ENCODE measurements at places on chromosomes 4 and X.

DNA sequence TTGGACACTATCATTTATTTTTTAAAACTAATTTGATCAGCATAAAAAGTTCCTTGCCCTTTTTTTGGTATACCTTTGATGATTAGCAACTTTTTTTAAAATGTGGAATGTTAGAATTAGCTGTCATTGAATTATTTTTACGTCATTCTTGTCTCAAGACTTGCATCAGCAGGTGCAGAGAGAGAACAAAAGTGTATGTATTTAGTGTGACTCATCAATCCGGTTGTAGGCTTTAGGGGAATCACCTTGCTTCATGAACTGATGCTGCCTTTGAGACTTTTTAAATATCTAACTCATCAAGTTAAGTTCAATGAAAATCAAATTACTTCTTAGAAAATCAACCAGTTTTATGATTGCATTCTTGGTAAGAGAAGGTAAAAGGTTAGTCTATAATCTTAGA lies 125.1 kb downstream of the ARX start:
- no peak for DNase-seq

DNA sequence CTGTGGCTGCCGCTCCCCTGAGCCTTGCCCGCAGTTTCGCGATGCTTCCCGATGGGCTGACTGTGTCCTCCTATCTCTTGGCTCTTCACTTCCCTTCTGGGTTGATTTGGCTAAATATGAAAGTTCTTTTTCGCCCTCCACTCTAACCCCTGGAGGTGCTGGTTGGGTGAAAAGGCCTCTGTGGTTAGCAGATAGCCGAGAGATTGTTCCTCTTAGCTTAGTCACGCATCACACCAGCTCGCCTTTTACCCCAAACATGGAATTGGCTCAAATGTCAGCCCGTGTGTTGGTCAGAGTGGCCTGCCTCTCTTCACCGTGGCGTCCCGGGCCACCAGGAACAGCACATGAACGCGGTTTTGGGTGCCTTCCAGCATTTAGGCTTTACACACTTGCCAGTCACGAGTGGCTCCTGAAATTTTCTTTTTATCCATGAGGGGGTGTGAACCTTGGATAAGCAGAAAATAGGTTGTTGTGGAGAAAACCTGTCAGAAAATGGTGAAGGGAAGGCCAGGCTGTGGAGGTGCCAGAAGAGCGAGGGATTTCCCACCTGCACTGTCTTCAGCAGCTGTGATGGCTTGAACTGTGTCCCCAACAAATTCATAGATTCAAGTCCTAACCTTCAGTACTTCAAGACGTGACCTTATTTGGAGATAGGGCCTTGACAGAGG lies 8.9 kb downstream of the CLCN4 start:
- DNase-seq: no peak

GRCh38 chr4:150588316-150588715 lies 6.4 kb downstream of the MAB21L2 start:
- DNase-seq: no peak

- no peak for DNase-seq
These were observed 63.7 kb downstream of the SEC24D start for GRCh38 chr4:118772081-118772766.

- no peak for DNase-seq
These were observed 348.5 kb downstream of the OPHN1 start for GRCh38 chrX:68084765-68085164.

- no peak for DNase-seq
These were observed 551 bp downstream of the NPNT start for GRCh38 chr4:105895583-105896460.

GRCh38 chr4:147461161-147461560 lies 19.7 kb upstream of the EDNRA start:
- DNase-seq: no peak

- no peak for DNase-seq
These were observed 126.2 kb upstream of the ZDHHC15 start for GRCh38 chrX:75648803-75649588.

- DNase-seq: no peak
These were observed 538.2 kb downstream of the INPP4B start for GRCh38 chr4:142307857-142308256.

GRCh38 chr4:16199093-16199492 lies 27.2 kb downstream of the TAPT1 start:
- no peak for DNase-seq

DNA sequence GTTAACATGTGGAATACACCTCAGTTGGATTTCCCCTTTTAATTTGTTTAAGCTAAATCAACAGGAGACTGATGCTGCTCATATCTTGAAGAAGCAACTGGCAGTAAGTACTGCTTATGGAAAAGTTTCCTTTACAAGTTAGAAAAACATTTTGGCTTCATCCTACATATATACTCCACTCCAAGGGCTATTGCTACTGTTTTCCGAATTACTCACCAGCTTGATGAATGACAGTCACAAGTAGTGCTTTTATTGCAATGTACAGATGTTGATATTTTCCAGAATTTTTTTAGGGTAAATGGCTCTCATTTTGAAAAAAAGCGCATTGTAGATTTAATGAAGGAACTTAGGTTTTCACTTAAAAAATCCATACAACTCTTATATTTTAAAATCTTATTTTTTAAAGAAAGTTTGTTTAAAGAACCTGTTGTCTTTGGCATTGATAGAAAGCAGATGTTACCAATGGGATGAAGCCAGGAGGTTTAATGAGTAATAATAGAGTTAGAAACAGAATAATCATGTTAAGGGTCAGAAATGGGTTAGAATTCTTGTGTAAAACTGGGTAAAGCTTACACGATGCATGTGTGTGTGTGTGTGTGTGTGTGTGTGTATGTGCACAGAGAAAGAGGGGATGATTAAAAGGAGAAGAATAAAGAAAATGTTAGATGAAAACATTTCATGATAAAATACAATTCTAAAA lies 272.9 kb downstream of the CFAP299 start:
- no peak for DNase-seq

DNA sequence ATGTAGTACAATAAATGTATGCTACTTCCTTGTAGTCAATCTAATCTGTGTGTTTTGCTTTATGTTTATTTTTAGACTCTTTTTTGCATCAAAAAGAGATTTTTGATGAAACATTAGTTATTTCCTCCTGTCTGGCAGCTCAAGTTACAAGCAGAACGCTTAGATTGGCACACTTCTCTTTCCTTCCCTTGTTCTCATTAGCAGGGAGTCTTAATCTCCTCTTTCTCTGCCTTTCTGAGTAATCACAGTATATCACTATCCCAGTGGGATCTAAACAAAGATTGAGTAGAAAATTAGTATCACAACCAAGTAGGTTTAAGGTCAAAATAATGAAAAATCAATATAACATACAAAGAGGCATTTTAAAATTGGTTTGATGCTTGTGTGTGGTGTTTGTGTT lies 1192.6 kb downstream of the C4orf33 start:
- no peak for DNase-seq

DNA sequence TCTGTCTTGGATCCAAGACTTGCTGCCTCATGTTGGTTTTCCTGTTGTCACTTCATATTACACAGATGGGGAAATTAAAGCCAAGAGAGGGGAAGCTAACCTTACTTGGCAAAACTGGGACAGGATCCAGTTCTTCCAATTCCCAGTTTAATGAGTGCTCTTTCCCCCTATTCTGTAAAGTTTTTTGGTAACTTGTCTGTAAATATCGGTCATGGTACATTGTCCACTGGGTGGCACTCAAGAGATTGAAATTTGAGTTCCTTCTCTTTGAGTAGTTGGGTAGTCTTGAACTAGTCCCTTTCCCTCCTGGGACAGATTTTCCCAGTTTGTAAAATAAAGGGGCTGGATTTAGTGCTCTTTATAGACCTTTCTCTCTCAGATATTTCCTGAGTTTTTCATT lies 12.4 kb upstream of the EOLA2 start:
- DNase-seq: no peak

DNA sequence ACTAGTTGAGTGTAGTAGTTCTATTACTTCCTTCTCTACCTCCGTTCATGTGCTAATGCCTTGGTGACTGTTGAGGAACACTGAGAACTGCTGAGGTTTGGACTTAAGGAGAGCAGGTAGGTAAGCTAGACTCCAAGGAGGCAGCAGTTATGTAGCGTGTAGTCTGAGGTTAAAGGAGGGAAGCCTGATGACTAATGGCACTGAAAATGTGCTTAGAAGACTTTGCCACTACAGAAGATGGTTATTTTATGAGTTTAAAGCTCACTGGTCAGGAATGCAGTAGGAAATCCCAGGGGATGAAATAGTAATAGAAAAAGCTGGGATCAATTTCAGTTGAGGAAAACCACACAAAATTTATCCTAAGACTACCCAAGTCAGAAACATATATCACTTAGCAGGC lies 1077.3 kb downstream of the RAPGEF2 start:
- no peak for DNase-seq

- DNase-seq: no peak
These were observed 17.4 kb downstream of the ATP5ME start for GRCh38 chr4:656436-657337.

DNA sequence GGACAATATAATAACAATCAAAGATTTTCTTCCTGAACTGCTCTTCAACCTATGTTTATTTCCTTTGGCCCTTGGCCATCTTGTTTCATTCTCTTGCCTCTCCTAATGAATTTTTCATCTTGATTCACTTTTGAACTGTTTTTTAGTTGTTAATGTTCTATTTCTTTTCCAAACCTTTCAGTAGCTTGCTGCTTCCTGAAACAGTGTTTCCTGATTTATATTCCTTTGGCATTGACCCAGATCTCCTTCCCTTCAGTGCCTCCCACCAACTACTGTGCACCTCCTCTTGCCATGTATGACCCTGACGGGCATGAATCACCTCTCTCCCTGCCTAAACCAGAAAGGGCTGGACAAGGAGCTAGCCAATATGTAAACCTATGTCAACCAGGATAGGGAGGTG lies 25.6 kb upstream of the SPP1 start:
- no peak for DNase-seq

DNA sequence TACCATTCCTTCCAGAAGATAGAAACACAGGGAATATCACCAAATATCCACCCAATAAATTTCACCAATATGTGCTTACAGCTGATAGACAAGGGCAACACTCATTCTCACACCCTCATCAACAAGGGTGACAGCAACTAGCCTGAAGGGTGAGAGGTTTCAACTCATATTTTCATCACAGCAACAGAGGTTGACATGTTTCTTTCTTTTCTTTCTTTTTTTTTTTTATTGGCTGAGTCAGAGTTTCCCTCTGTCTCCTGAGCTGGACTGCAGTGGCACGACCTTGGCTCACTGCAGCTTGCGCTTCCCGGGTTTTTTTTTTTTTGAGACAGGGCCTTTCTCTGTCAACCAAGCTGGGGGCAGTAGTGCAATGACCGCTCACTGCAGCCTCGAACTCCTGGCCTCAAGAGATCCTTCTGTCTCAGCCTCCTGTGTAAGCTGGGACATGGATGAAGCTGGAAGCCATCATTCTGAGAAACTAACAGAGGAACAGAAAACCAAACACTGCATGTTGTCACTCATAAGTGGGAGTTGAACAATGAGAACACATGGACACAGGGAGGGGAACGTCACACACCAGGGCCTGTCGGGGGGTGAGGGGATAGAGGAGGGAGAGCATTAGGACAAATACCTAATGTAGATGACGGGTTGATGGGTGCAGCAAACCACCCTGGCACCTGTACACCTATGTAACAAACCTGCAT lies 27.5 kb upstream of the ASMTL start:
- DNase-seq: no peak
